ENCODE measurements at places on chromosomes 13 and 19. TPM values are rescaled to one million over a fixed set of nuclear protein-coding genes. Genes with fewer than 3 reads are reported as not detected.
A peak's percentile ranks its signal among the peaks of the same experiment; 100 is the strongest.

Gene ZNF726
- total RNA-seq = 0.58 TPM

Gene LYPD5
- total RNA-seq = 1.1 TPM

Gene GAPDHS
- not detected for total RNA-seq

Gene CRX
- not detected for total RNA-seq

Gene FPR2
- not detected for total RNA-seq

Gene RFXANK
- total RNA-seq = 54.3 TPM

Gene TEX26
- not detected for total RNA-seq

DNA sequence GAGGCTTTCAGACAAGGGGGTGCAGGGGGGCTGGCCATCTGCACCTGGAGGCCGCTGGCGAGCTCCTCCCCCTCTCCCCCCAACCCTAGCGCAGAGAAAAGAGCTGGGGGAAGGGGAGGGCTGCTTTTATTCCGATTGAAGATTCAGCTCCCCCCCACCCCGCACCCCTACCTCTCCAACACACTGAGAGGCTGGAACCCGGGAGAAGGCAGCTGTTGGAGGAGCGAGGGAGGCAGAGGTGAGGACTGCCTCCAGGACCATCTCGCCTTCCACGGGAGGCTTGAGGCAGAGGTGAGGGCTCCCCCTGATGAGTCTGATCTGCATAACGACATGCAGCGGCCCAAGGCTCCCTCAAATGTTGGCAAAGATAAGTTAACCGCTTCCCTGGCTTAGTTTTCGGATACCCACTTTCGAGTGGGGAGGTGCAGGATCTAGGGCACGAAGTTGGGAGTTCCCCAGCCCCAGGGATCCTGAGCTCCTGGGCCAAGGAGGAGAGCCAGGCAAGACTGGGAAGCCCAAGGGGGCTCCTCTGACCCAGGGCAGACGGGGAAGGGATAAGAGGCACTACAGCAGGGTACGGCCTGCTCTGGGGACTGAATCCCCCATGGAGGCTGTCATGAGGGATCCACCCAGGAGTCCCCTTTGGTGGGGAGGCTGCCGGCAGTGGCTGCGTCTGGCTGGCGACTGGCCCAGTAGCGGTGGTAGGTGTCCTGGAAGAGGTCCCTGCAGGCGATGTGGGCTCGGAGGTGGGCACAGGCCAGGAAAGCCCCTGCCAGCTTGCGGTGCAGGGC is 1.2 kb upstream of the NUMBL start:
- DNase-seq = peak; percentile 71

DNA sequence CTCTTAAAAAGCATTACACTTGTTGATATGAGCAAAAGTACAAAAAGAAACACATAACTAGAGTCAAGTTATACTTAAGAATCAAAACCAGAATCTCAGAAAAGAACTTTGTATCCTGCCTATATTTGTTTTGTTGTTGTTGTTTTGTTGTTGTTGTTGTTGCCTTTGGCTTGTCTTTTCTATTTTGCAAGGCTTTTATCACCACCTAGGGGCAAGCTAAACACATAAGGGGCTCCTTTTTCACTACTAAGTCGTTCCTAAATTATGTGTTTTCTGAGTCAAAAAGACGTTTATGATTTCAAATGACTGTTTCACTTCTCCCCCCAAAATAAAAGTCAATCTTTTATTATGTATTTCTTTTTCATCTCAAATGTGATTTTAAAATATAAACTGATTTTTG is 250.2 kb downstream of the RBM26 start:
- DNase-seq = peak; percentile 34

GRCh38 chr13:73715911-73716510 is 418.2 kb downstream of the KLF12 start:
- DNase-seq = no peak

DNA sequence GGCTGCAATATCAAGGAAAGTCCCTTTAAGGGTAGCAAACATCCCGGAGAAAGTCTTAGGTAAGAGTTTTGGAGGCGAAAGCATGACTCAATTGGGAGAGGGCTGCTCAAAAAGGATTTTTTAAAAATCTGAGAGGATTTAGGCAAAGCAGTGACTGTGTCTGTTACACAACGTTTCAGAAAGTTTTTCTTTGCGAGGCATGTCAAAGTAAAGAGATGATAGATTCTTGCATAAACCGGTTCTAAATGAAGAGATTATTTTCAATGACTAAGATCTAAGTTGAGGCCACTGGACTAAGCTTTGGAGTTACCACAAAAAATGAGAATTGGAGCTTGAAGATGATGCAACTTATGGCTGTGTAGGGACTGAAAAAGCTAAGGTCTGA is 43.7 kb upstream of the ENOX1 start:
- no peak for DNase-seq

GRCh38 chr13:29125191-29125933 is 305.2 kb downstream of the MTUS2 start:
- DNase-seq = peak; percentile 37

- no peak for DNase-seq
Measured at GRCh38 chr13:32044446-32044845, 12.9 kb downstream of the FRY start.

GRCh38 chr13:113226873-113227450 is 17.5 kb downstream of the CUL4A start:
- no peak for DNase-seq

DNA sequence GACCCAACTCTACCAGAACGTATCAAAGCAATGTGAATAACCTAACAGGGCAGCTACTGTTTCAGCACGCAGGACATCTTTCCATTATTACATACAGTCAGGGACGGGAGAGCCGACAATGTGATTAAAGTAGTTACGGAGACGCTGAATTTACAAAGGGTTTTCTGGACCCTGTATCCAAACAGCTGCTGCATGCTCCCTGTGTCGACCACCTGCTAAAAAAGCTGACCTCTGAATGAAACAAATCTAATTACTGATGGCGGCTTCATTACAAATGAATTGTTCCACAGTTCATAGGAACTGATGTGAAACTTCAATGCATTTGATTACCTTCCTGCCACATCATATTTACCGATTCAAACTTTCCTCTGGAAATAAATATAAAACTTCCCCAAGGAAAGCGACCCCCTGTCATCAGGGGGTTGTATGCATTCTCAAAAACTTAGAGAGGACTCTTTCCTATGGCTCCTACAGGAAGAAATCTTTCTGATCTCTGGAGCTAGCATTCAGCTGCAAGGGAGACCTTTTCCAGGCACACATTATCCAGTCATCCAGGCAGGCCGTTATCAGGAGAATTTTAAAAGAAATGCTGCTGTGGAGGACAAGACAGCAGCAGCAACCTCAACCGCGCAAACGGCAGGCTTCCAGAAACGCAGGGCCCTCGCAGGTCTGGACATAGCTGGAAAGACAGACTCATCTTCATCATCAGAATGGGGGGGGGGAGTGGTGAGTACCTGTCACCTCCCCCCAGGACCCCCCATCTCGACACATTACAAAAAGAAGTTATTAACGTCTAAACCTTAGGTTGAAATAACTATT is 3.1 kb downstream of the EFNB2 start:
- no peak for DNase-seq

GRCh38 chr13:61144301-61144700 is 271.3 kb downstream of the PCDH20 start:
- DNase-seq = no peak

GRCh38 chr19:1253514-1254080 is 5.2 kb downstream of the MIDN start:
- DNase-seq = no peak

GRCh38 chr19:50667177-50667758 is 18.0 kb downstream of the C19orf81 start:
- DNase-seq = peak; percentile 43

DNA sequence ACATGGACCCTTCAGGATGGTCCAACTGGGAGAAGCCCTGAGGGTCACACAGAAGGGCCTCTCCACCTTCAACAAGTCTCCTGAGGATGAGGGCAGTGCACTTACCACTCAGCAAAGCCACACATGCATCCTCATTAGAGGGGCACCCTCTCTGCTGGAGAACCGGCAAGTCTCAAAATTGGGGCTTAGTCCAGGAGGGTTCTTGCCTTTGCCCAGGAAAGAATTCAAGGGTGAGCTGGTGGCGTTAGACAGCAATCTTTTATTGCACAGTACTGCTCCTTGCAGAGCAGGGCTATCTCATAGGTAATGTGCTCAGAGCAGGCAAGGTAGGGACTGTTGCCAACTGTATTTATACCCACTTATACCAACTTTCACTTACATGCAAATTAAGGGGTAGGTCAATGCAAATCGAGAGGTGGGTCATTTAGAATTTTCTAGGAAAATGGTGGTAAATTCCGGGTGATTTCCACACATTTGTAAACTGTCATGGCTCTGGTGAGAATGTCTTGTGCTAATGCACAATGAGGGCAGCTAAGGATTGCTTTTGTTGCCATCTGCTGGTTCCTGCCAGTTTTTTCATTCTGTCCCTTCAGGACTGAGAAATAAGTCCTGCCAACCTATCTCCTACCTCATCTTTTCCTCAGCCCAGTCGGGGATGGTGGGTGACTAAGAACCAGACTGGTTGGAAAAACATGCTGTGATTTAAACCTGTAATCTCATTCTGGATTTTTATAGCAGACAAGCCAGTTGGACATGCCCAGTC is 27.8 kb upstream of the IGSF23 start:
- DNase-seq = no peak

DNA sequence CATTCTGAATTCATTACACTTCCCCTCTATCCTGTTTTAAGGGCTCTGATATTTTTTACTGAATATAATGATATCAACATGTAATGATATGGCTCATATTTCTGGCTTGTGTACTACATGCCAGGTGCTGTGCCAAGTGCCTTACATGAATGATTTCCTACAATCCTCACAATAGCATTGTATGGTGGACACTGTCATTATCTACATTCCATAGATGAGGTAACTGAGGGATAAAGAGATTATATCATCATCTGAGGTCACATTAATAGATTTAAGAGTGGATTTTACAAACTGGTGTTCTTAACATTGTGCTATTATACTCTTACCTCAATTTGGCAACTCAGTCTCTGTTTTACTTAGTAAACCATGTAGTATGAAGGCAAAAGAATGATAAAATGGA is 502.0 kb downstream of the LIG4 start:
- DNase-seq = no peak

DNA sequence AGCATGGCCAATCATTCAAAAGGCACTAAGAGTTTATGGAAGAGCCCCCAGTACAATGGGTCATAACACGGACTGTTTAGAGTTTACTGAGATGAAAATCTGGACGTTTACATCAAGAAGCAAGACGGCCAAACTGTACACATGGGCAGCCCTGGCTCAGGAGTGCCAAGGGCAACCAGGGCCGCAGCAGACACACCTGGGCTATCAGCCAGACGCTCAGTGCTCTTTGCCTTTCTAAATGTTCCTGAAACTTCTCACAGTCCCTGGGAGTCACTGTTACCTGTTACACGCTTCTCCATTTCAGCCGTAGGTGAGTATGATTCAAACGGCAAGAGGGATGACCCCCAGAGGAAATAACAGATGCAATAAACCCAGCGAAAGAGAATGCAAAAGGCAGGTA is 64.5 kb downstream of the ABCC4 start:
- DNase-seq = no peak

DNA sequence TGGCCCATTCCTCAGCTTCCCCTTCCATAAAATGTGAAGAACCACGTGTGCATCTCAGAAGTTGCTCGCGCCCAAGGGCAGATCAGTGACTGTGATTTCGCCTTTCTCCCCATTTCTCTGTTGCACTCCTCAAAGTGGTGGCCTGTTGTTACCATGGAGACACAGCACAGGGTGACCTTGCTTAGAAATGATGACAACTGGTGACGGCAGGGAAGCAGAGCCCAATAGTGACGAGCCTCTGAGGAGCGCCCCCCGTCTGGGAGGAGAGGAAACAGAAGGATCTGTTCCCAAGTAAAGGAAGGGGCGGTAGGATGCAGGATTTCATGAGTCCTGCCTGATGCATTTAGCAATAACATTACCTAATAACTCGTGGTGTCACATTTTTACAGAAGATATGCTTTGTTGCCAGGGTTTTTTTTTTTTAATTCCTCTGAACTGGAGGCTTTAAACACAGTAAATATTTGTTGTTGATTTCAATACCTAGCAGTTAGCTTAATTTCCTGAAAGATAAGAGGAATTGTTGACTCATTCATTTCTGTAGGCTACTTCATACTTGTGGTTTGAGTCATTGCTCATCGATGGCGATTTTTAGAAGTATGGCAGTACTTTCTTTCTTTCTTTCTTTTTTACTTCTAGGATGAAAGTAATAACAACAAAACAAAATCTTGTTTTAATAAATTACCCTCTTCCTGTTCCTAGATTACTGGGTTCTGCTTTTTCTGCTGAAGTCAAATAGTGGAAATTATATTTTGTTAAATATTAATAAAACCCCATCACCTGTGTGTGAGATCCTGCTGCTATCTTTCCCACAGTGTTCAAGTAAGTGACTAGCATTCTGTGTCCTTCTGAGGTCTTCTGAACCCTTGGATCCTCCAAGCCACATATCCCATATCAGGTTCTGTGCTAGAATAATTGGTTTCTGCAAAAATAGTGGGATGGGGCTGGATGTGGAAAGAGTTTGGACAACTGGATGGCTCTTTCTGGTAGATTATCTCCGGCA is 36.0 kb downstream of the MBNL2 start:
- DNase-seq = peak; percentile 79

GRCh38 chr13:31950111-31950815 is 81.3 kb upstream of the FRY start:
- DNase-seq = no peak
